Forelimb muscle (tissue), 1 donor: ENCODE measurements at places on chromosomes 5 and 9. TPM values are rescaled to one million over a fixed set of nuclear protein-coding genes. Genes with fewer than 3 reads are reported as not detected.

Gene PDCD1LG2
- polyA plus RNA-seq, result 2.8 TPM

Gene CTXN3
- 1.0 TPM for polyA plus RNA-seq

Gene KCTD16
- polyA plus RNA-seq, result 0.10 TPM

Gene KCNV2
- polyA plus RNA-seq, result 0.27 TPM

Gene AMBP
- polyA plus RNA-seq, result not detected

- DNase-seq, result no peak
Measured at GRCh38 chr5:83957188-83957587, 236.5 kb upstream of the HAPLN1 start.

- peak; percentile 59 for DNase-seq
Measured at GRCh38 chr5:82312373-82312856, 34.3 kb upstream of the RPS23 start.

DNA sequence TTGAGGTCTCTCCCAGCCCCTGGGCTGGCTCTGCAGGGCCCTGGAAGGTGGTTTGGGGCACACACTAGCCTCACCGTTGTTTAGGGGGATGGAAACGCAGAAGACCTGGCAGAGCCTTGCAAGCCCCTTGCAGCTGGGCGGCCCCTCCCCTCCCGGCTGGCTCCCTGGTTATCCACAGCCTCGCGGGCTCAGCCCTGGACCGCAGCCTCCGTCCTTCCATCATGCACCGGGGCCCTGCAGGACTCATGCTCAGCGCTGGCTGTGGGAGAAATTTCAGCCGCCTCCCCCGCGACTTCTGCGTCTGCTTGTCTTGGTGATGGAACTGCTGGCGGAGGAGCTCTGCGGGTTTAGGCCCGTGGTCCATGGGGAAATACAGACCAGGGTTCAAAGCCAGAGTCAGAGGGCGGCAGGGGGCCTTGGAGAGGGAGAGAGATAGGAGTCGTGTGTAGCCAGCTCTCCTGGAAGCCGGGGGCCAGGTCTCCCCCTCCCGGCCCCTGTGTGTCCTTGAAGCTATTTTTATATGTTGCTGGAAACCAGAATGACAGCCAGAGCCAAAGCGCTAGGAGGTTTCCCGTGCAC, 75.8 kb upstream of the IER5L start:
- DNase-seq, result no peak
